Epithelial cell of umbilical artery (primary cell): ENCODE measurements at places on chromosomes 1 and 21. TPM values are rescaled to one million over a fixed set of nuclear protein-coding genes. Genes with fewer than 3 reads are reported as not detected.

Gene TACSTD2
- total RNA-seq = 0.65 and 6.1 TPM in 2 replicates

Gene FHL3
- total RNA-seq = 12.3 and 21.1 TPM in 2 replicates

Gene E2F2
- total RNA-seq = 0.97 and 2.0 TPM in 2 replicates

Gene LAMB3
- total RNA-seq = 3.6 and 3.8 TPM in 2 replicates

Gene TEX38
- total RNA-seq = not detected in 2 replicates

Gene LAMC2
- 9.3 and 13.0 TPM in 2 replicates for total RNA-seq
